ENCODE measurements at places on chromosomes 1 and 21.

- DNase-seq: no peak
Observed at GRCh38 chr1:44905276-44905675, 62.2 kb upstream of the PTCH2 start.

DNA sequence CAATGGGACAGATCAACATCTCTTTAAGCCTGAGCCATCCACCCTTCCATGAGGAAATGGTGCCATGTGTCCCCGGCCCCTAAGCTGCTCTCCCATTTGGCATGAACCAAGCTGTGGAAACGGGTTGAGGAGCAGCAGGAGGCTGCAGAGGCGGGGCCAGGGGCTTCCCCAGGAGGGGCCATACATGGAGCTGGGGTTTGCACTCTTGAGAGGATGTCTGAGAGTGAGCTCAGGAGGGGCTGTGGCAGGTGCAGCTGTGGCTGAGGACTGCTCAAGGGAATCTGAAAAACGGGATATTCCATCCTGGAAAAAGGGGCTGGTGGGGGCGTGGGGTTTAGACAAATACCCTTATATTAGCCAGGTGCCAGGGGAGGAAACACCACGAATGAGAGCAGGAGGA is 7.1 kb upstream of the CLEC20A start:
- no peak for DNase-seq

DNA sequence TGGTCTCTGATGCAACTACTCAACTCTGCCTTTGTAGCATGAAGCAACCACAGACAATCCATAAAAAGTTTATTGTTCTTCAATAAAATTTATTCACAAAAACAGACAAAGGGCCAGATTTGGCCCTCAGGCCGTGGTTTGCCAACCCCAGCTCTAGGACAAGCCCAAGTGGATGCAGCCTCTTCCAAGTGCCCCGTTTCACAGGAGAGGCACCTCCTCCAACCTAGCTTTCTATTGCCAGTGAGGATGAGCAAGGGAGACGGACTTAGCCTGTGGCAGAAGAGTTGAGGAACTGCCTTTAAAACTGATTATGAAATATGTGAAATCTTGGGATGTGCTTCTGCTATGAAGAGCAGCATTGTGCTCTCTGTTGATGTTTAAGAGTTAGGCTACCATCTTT is 105.4 kb downstream of the PSMG1 start:
- DNase-seq: no peak

GRCh38 chr1:82214606-82215005 is 413.9 kb downstream of the ADGRL2 start:
- DNase-seq: no peak

DNA sequence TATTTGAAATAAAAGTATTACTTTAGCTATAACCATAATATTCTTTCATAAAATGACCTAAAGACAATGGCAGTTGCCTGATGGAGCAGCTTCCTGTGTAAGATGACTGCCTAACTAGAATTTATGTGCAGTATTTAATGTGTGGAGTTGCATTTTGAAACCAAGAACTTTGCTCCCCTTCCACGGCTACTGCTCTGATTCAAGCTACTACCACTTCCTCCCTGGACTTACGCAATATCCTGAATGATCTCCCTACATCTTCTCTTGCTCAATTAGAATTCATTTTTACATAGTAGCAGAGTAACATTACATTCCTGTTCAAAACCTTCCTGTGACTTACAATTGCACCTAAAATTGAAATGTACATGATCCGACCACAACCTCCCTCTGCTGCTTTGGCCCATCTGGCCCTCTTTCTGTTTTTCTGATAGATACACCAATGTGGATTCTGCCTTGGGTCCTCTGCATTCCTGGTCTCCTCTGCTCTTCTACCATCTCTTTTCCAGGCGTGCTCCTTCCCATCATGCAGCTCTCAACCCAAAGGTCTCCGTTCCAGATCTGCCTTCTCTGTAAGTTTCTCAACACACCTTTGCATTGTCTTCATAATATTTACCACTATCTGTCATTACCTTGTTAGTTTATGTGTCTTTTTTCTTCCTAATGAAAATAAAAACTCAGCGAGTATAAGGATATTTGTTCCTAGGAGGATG is 47.4 kb upstream of the USP25 start:
- DNase-seq: no peak

GRCh38 chr1:167905182-167905581 is 8.8 kb downstream of the ADCY10 start:
- no peak for DNase-seq
